T-helper 2 cell treated with Interferon-gamma antibody and Interleukin-4, amounts not matched to agents 5 μg/mL and 100 μg/mL, for 36 hours (primary cell): ENCODE measurements at places on chromosomes 5 and 9.

DNA sequence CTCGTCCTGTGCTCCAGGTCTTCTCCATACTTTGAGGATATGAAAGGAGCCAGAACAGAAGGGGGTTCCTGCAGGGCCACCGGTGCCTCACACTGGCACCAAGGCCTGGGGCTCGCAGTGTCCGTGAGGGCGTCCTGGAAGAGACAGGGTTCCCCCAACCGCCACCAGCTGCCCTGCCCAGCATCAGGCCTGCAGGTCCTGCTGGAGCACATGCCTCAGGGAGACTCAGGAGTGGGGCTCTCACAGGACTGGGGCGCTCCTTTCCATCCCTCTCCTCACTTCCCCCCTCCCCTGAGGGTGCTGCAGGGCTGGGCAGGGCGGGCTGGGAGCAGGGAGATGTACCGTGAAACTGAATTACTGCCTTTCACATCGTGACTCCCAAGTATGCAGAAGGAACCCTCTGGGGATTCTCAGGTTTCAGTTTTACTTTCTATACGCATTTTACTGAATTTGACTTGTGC, 31.7 kb downstream of the CEP72 start:
- no peak for DNase-seq
- peaks cover 5% of the 10 kb centered on the region for H3K4me1 ChIP-seq
- H3K27ac ChIP-seq = no peak overlapping the region
- no peak overlapping the region for H3K4me3 ChIP-seq
- no peaks in the 10 kb centered on the region for H3K27me3 ChIP-seq

GRCh38 chr5:67636091-67636490, 439.5 kb upstream of the CD180 start:
- H3K4me3 ChIP-seq = no peak overlapping the region
- no peaks in the 10 kb centered on the region for H3K36me3 ChIP-seq
- no peaks in the 10 kb centered on the region for H3K4me1 ChIP-seq
- DNase-seq = no peak
- H3K27me3 ChIP-seq = no peaks in the 10 kb centered on the region
- H3K27ac ChIP-seq = no peak overlapping the region

- H3K27ac ChIP-seq = no peak overlapping the region
- H3K4me3 ChIP-seq = no peak overlapping the region
- no peaks in the 10 kb centered on the region for H3K4me1 ChIP-seq
- DNase-seq = no peak
These were observed 339.7 kb downstream of the ADAMTS6 start for GRCh38 chr5:65142016-65142415.

GRCh38 chr9:72935595-72935994, 17.3 kb downstream of the ALDH1A1 start:
- no peaks in the 10 kb centered on the region for H3K4me1 ChIP-seq
- DNase-seq = no peak
- no peak overlapping the region for H3K27ac ChIP-seq
- no peaks in the 10 kb centered on the region for H3K36me3 ChIP-seq

- H3K36me3 ChIP-seq = no peaks in the 10 kb centered on the region
- no peak for DNase-seq
- H3K27ac ChIP-seq = no peak overlapping the region
- peaks cover 13% of the 10 kb centered on the region for H3K4me1 ChIP-seq
These were observed 4.7 kb downstream of the CFAP77 start for GRCh38 chr9:132414731-132415130.

- no peaks in the 10 kb centered on the region for H3K4me1 ChIP-seq
- DNase-seq = no peak
- H3K27ac ChIP-seq = no peak overlapping the region
- H3K36me3 ChIP-seq = no peaks in the 10 kb centered on the region
- no peak overlapping the region for H3K4me3 ChIP-seq
These were observed 8.6 kb downstream of the PCA3 start for GRCh38 chr9:76772686-76773445.

DNA sequence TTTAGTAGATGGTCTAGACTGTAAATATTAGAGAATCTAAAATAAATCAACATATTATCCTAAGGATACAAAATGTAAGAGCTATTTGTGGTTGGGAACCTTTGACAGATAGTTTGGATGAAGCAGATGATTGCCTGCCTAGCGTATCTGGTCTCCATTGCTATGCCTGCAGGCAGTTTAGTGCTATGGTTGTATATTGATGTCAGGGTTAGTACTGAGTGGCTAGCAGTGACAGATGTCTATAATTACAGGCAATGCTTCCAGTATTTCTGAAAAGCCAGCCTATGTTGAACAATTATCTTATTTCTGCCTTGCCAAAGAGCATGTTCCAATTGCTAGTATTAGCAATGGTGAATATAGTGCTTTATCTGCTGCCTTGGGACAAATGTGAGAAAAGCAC, 151.3 kb upstream of the TLX3 start:
- no peaks in the 10 kb centered on the region for H3K27me3 ChIP-seq
- no peak overlapping the region for H3K27ac ChIP-seq
- DNase-seq = no peak
- no peaks in the 10 kb centered on the region for H3K36me3 ChIP-seq
- no peaks in the 10 kb centered on the region for H3K4me1 ChIP-seq
- H3K4me3 ChIP-seq = no peak overlapping the region
